Colonic mucosa (tissue), 4 donors: ENCODE measurements at places on chromosomes 6 and 20. TPM values are rescaled to one million over a fixed set of nuclear protein-coding genes. Genes with fewer than 3 reads are reported as not detected.
A peak's percentile ranks its signal among the peaks of the same experiment; 100 is the strongest.

DNA sequence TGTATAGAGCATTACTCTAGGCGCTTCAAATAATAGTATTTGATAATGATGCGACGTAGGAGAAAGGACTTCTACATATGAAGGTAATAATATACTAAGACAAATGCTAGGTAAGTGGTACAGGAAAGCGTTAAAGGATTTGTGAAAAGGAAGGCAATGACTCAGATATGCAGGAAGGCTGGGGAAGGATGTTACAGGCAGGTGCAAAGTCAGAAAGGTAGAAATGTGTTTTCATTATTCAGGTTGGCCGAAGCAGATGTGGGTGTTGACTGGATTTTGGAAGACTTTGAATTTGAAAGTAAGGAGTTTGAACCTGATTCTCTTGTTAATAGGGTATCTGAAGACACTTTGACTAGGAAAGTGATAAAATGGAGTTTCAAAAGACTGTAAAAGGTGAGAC is 51.0 kb downstream of the STK4 start:
- no peak for DNase-seq

GRCh38 chr20:38202153-38202981 is 37.3 kb upstream of the TGM2 start:
- DNase-seq, result no peak

DNA sequence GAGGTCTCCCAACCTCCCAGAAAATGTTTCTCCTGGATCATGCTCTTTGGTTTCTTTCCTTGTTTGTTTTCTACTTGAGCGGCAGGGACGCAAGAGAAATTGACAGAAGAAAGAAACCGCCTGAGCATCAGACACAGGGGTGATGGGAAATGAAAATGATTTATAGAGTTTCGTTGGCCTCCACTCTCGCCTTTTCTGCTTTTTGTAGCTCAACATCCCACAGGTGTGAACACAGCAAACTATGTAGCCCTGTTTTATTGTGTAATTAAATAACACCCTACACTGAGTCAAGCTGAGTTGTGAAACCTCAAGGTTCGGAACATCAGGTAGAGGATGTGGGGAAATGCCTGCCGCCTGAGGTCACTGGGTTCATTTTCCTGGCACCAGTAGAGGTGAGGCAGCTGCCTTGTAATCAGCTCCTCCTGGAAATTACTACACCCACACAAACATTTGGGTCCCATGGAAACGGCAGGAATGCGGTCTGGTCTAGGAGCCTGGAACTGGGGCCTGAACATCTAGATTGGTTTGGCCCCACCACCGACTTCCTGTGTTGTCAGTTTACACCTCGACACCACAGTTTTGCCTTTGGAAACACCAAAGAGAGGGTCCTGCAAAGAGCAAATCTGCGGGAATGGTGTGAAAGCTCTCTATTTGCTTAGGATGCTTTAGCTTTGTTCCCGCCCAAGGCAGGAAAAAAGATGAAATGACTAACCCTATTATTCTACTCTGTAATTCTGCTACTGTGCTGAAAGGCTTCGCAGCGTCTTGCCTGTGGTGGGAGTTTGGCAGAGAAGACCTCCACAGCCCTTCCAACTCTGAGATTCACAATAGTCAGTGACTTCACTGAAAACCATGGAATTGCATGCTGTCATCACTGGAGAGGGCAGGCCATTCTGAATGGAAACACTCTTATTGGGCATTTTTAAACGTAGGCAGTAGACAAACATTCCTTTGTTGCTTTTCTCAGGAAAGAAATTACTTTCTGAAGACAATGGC is 53.0 kb downstream of the ADAT2 start:
- peak; percentile 69 for DNase-seq

DNA sequence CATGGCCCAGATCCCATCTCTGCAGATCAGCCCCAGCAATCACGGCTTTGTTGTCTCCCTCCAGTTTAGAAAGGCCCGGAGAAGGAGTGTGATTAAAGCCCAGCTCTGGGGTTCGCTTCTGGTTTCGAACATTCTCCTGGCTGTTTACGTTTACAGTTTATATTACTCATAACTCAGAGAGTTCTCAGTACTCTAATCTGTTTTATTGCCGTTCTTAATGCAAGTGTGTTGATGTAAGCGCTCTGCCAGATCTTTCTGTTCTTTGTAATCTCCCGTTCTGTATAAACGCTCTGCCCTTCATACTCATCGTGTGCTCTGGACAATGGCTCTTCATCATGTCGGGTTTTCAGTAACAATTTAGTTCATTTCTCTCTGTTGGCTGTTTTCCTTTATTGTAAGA is 118.0 kb upstream of the PRND start:
- no peak for DNase-seq

The TFAP2A gene
- 0.27 TPM for total RNA-seq

- DNase-seq, result no peak
Observed at GRCh38 chr20:46420878-46421277, 14.5 kb upstream of the ELMO2 start.

- no peak for DNase-seq
Observed at GRCh38 chr20:40499391-40499790, 189.6 kb downstream of the MAFB start.

The CST2 gene
- total RNA-seq, result not detected

The PNLDC1 gene
- total RNA-seq, result 0.72 TPM

The DNPH1 gene
- total RNA-seq, result 76.8 TPM

The ACTL10 gene
- total RNA-seq, result 3.9 TPM

The HINT3 gene
- total RNA-seq, result 17.1 TPM

DNA sequence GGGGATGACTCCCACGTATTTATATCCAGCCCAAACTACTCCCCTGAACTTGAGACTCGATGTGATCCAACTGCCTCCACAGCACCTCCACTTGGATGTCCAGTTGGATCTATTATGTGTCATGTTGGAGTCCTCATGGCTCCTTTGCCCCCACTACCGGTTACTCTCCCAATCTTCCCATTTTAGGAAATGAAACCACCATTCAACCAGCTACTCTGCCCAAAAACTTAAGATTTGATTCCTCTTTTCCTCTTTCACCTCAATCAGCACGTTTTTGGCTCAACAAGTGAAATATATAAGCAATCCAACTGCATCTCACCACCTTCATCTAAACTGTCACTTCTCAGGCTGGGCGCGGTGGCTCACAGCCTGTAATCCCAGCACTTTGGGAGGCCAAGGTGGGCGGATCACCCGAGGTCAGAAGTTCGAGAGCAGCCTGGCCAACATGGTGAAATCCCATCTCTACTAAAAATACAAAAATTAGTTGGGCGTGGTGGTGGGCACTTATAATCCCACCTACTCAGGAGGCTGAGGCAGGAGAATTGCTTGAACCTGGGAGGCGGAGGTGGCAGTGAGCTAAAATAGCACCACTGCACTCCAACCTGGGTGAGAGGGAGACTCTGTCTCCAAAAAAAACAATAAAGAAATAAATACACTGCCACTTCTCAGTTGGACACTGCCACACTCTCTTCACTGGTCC is 3.4 kb downstream of the AHCY start:
- no peak for DNase-seq
